Epithelial cell of prostate (primary cell): ENCODE measurements at places on chromosomes 4 and X.

GRCh38 chr4:85102606-85103005, 136.1 kb upstream of the WDFY3 start:
- DNase-seq: no peak

DNA sequence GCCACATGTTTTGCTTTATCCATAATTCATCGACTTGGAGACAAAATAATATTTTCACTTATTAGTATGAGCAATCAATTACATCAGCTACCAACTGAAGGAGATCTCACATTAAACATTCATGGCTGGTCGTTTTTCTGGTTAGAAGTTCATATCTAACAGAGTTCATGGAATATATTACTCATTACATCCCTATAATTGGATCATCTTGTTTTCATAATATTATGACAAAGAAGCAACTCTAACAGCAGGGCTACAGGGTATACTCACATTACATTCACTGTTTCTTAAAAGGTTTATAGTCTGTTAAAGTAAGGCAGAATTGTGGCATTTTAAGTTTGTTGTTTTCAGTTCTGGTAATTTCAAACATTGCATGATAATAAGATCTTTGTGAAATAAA, 33.0 kb downstream of the GSTCD start:
- DNase-seq: no peak

DNA sequence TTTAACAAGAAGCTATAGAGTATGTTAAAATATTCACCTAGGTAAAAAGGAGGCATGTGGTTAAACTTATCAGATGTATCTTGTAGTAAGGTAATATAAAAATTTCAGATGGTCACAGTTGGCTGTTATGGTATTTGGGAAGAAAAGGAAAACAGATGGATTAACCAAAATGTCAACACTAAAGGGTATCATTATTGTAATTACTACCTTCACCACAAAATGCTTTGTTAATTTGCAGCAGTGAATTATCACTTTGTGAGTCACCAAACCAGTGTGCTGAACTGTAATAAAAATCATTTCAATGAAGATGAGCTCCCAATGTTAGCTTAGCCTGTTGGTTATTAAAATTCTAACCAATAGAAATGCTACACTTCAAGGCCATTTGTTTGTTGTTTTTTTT, 233.9 kb downstream of the RPA4 start:
- no peak for DNase-seq

DNA sequence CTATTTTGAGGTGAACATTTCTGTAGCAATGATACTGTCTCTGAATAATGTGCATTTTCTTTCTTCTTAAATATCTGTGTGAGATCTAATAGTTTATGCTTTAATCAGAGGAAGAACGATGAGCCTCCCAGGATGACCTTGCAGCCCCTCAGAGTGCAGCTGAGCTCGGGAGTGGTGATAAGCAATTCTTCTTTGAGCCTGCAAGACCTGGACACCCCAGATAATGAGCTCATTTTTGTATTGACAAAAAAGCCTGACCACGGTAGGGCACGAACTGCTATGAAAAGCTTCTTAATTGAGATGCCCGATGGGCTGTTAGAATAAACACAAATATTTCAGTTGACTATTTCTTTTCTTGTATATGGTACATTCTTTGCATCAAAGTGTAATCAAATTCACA, 105.0 kb upstream of the ANXA3 start:
- no peak for DNase-seq

DNA sequence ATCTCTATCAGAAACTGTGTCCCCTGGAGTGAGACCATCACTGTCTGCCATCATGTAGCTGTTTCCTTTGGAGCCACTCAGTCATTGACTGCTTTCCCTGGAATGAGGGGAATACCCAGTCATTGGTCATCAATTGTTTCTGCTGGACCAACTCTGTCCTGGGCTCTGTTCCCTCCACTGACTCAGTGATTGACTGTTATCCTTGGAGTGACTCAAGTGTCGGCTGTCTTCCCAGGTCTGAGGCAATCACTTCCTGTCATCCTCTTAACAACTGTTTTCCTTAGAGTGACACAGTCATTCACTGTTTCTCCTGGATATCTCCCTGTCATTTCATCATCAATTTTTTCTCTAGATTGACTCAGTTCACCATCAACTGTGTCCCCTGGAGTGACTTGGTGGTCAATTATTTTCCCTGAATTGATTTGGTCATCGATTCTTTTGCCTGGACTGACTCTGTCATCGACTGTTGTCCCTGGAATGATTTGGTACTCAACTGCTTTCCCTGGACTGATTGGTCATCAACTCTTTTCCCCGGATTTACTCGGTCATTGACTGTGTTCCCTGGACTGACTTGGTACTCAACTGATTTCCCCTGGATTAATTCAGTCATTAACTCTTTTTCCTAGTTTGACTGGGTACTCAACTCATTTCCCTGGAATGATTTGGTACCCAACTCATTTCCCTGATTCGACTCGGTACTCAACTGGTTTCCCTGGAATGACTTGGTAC, 327.9 kb upstream of the VCX start:
- DNase-seq: peak; percentile 12

DNA sequence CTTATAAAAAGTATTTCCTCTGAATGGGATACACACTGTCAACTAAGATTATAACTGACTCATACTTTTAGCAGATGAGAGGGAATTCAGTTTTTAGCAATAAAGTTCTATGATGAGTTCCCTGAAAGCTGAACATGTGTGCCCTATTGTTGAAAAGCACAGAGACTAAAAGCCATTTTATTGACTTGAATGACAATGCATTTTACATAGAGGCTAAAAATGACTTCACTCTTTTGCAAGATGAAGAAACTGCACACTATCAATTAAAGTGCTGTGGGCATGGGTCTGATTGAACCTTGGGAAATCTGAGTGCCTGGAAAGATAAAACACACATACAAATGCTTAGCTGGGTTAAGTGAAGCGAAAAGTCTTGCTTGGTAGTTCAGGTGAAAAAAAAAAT, 633.4 kb downstream of the PDHA2 start:
- no peak for DNase-seq

- no peak for DNase-seq
Observed at GRCh38 chr4:29653221-29653620, 1066.9 kb upstream of the PCDH7 start.

DNA sequence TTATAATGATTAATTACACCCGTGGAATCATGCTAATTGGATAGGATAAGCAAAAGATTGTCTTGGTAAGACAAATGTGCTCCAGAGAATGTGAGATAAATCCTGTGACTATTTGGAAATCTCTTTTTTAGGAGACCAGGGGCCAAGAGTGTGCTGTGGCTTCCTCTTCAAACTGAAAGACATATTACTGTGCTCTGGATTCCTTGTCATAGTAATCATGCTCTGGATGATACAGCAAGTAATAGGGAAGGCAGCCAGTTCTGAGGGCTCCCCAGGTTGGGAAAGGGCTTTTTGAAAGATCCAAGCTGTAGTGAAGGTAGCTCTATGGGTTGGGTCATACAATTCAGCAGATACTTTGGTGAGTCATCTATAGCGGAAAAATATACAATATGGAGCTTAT, 600.5 kb downstream of the PCDH18 start:
- no peak for DNase-seq

GRCh38 chr4:185587427-185588161, 52.3 kb upstream of the PDLIM3 start:
- no peak for DNase-seq

DNA sequence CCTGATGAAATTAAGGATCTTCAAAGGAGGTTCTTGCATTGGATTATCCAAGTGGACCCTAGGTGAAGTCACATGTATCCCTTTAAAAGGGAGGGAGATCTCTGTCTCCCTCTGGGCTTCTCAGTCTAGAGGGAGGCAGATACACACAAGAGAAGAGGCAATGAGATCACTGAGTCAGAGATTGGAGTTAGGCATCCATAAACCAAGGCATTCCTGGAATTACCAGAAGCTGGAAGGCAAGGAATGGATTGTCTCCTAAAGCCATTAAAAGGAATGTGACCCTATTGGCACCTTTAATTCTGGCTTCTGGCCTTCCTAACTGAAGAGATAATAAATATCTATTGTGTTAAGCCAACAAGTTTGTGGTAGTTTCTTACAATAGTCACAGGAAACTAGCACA, 383.2 kb downstream of the PACRGL start:
- DNase-seq: no peak

DNA sequence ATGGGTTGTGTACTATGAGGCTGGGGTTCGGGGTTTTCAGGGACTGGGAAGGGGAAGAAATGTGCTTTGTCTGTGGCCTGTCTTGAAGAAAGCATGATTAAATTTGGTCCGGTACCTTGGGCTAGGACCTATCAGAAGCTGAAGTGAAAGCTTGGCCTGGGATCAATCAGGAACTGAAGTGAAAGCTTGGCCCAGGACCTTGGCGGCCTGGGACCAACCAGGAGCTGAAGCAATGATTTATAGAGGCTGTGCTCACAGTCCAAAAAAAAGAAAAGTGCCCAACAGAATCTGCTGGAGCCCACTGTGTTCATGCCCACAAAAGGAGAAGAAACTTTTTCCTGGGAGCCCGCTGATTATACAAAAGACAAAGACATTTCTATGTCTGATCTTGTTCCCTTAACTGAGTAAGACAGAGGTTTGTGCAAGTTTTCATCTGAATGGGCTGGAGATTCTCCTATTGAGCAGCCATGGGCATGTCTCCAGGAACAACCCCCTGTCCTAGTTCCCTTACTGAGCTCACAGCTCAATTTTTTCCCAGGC, 1427.9 kb downstream of the FAM133A start:
- DNase-seq: no peak

GRCh38 chrX:103737696-103738095, 27.0 kb downstream of the TMEM31 start:
- no peak for DNase-seq

- peak; percentile 48 for DNase-seq
Observed at GRCh38 chrX:48558271-48558670, 16.0 kb upstream of the RBM3 start.

DNA sequence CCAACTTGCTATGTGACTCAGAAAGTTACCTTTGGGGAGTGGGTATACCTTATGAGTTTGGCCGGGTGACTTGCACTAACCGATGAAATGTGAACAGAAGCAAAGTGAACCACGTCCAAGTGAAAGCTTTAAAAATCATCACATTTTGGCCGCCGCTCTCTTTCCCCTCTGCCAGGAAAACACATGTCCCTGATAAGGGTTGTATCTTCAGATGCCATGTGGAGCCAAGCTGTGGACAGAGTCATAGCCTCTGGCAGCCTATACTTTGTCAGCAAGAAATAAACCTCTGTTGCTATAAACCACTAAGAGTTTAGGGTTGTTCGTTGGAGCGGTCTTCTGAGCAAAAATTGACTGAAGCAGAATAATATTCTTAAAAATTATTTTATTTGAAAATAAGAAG, 92.3 kb downstream of the PRDM5 start:
- DNase-seq: no peak

- DNase-seq: no peak
Observed at GRCh38 chrX:154381271-154381670, 2.2 kb downstream of the EMD start.

GRCh38 chr4:74623041-74623440, 171.3 kb downstream of the BTC start:
- DNase-seq: no peak

DNA sequence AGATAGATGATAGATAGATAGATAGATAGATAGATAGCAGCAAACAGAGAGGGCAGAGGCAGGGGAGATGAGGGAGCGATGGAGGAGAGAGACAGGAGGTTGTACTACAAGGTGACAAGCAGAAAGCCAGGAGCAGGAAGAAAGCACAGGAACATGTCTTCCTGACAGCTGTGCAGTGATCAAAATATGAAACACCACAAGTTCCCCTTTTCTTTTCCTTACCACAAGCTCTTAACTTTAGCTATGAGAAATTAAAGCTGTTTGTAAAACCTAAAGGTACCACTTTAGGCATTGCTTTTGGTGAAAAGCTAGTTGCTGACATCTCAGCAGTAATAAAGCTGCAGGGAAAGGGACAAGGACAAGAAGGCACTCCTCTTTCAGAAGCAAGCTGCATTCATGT, 9.1 kb upstream of the MAGED4B start:
- no peak for DNase-seq

GRCh38 chrX:48802089-48802904, 430 bp downstream of the HDAC6 start:
- DNase-seq: peak; percentile 24

DNA sequence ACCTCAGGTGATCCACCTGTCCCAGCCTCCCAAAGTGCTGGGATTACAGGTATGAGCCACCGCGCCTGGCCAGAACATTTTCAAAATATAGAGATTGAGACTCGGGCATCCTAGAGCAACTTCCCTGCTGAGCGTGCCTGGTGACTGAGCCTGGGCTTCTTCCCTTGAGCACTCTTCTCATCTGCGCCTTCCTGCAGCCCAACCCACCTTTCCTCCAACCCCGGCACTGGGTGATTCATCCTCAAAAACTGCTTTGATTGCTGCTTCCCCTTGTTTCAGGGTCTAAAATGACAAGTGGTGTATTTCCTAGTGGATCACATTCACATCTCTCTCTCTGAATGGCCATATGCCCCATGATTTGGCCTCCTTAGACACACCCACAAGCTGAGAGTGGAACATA, 37.8 kb downstream of the PHKA2 start:
- no peak for DNase-seq

DNA sequence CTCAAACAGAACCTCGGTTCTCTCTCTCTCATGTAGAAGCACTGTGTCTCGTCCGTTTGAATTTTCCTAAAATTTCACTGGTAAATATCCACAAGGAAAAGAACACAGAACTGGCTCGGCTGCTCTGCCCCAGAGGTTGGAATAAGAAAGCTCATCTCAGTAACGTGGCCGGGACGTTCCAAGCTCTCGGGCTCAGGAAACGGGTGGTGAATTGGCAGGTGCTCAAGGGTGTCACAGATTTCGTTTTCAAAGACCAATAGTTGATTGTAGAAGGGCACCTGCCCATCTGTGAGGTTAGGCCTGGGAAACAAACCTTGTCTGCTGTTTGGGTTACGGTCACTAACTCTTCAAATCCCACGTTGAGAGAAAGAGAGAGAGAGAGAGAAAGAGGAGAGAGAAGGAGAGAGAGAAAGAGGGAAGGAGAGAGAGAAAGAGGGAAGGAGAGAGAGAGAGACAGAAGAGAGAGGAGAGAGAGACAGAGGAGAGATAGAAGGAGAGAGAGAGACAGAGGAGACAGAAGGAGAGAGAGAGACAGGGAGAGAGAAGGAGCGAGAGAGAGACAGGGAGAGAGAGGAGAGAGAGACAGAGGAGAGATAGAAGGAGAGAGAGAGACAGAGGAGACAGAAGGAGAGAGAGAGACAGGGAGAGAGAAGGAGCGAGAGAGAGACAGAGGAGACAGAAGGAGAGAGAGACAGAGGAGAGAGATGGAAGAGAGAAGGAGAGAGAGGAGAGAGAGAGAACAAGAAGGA, 106.6 kb downstream of the CRLF2 start:
- no peak for DNase-seq

- no peak for DNase-seq
Observed at GRCh38 chrX:147749308-147749707, 162.4 kb upstream of the FMR1 start.

GRCh38 chr4:31291238-31291637, 571.1 kb downstream of the PCDH7 start:
- no peak for DNase-seq
